ENCODE measurements at places on chromosomes 12 and 14. TPM values are rescaled to one million over a fixed set of nuclear protein-coding genes. Genes with fewer than 3 reads are reported as not detected.

Gene SIX1
- polyA plus RNA-seq, result 52.1 TPM

Gene APOLD1
- 1.7 TPM for polyA plus RNA-seq

Gene ACOT4
- 0.13 TPM for polyA plus RNA-seq

Gene MRPL42
- 39.5 TPM for polyA plus RNA-seq

Gene ARHGAP9
- polyA plus RNA-seq, result 1.0 TPM

Gene IL22
- not detected for polyA plus RNA-seq

Gene ACSM4
- not detected for polyA plus RNA-seq

Gene SYT1
- 17.0 TPM for polyA plus RNA-seq

Gene TSHR
- not detected for polyA plus RNA-seq

Gene EML1
- 6.3 TPM for polyA plus RNA-seq

Gene PCK2
- 16.6 TPM for polyA plus RNA-seq

Gene INHBC
- polyA plus RNA-seq, result 0.10 TPM

Gene CEBPE
- not detected for polyA plus RNA-seq

Gene C14orf132
- polyA plus RNA-seq, result 7.1 TPM

Gene RND1
- polyA plus RNA-seq, result 0.39 TPM

Gene VTI1B
- polyA plus RNA-seq, result 71.8 TPM

Gene CLEC4C
- not detected for polyA plus RNA-seq

Gene MYO1A
- not detected for polyA plus RNA-seq

Gene AQP2
- not detected for polyA plus RNA-seq

Gene FGF23
- not detected for polyA plus RNA-seq

Gene OR10G3
- polyA plus RNA-seq, result not detected

Gene SUDS3
- 21.8 TPM for polyA plus RNA-seq

Gene CLECL1
- not detected for polyA plus RNA-seq

Gene DBX2
- polyA plus RNA-seq, result not detected

Gene TMEM121
- 9.1 TPM for polyA plus RNA-seq

Gene FAM181A
- polyA plus RNA-seq, result not detected

Gene TAS2R31
- polyA plus RNA-seq, result 0.16 TPM

Gene SERPINA10
- polyA plus RNA-seq, result not detected

Gene LRTM2
- not detected for polyA plus RNA-seq
